ENCODE measurements at places on chromosomes 12 and 14.

DNA sequence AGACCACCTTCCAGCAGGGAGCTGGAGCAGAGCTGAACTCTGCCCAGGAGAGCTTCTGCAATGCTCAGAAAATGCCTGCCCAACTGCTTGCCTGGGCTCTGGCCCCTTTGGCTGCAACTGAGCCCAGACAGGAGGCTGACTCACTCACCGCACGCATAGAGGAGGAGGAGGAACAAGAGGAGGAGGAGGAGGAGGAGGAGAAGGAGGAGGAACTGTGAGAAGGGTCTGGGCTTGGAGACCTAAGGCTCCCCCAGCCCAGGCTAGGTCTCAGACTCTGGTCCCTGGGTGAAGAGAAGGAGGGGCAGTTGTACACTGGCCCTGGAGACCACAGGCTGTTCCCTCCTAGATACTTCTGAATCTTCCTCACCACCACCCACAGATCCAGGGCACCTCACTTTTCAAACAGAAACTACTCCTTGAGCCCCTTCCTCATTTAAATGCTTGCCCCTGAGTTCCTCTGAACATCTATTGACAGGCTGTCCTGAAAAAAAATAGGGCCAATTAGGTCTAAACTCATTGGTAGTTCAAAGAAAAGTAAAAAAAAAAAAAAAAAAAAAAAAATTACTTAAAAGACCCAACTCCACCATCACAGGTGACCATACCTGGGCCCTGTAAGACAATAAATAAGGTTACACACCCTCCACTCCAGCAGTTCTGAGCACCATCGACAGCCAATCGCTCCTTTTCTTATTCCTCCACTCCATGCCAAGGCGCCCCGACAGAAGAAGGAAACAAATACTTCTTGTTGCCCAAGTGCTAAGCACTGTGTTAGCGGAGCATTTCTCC, 674 bp downstream of the VDR start:
- DNase-seq = peak; percentile 91

DNA sequence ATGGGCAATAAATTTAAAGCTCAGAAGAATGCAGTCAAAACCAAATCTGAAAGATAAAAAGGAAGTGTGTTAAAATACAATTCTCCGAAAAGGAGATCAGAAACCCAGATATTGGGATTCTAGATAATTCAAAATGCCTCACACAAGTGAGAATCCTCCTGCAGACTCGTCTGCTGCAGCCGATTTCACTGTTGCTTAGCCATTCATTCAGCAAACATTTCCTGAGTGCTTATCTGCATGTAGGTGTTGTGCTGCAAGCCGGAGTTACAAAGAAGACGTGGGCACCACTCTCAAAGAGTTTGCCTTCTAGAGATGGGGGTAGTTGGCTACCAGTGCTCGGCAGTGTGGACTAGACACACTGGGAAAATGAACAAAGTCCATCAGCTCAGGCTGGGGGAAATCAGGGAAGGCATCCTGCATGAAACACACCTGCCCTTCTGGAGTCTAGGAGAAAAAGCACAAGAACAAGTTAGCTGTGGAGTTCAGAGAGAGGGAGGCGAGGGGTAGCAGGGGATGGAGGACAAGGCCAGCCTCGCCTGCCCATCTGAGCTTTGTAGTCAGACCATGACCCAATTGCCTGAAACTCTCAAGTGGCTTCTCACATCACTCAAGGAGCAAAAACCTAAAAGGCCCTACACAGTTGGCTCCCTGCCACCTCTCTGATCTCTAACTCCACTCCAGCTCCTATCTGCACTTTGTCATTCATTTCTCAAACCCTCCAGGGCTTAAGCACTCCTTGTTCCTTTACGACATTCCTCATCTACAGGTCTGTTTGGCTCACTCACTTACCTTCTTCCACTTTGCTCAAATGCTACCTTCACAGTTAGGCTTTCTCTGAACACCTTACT, 310.0 kb upstream of the DDHD1 start:
- DNase-seq = no peak

GRCh38 chr14:19947413-19948090, 16.8 kb downstream of the OR4K1 start:
- no peak for DNase-seq

DNA sequence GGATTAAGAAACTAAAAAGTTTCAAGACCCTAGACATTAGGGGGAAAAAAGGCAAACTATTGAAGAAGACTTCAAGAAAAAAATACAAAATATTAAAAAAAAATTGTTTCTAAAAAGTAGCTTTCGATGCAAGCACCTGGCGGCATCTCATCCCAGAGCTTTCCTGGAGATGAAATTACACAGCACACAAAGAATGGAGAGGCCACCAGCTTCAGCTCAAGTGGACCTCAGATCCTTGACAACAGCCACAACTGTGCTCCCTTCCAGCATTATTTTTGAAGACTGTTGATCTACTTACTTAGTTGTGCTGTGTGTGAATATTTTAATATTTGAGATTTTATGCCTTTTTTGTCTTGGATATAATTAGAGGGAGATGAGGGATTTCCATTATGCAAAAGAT, 479.0 kb downstream of the GLT1D1 start:
- DNase-seq = no peak

GRCh38 chr12:77925536-77926108, 94.9 kb downstream of the NAV3 start:
- DNase-seq = peak; percentile 72

DNA sequence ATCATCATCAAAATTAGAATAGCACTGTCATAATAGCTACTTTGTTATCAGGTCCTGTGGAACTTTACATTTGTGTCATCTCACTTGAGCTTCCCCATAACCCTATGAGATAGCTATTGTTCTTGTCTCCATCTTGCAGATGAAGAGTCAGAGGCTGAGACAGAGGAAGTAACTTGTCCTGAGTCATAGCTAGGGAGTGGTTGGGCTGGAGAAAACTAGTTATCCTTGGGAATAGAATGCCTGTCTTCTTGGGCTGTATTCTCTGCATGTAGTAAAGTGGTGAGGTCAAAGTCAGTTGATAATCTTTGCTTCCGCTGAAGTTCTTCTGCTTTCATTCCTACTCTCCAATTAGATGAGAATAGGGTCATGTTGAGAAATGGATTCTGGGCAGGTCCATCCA, 117.0 kb downstream of the SMOC1 start:
- DNase-seq = no peak

DNA sequence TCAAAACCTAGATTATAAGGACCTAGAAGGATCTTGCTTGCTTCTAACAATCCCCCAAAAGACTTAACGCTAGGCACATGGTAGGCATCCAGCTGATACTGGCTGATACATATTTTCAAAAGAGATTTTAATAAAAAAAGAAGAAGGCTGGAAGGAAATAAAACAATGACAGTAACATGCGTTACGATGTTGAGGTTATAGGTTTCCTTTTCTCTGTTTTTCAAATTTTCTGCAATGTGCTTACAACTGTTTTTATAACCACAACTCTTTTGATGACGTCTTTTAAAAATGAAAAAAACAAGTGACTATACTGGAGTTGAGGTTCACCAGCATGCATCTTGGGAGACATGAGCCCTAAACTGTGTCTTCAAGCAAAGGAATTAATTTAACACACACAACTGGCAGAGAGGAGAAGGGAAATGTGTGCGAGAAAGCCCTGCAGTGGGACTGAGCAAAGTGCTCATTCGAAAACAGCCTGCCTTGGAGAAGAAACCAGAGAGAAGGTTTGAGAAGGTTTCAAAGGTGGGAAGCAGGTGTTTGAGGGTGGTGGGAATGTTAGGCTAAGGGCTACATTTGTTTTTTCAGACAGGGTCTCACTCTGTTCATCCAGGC, 80.4 kb downstream of the DUSP16 start:
- no peak for DNase-seq

DNA sequence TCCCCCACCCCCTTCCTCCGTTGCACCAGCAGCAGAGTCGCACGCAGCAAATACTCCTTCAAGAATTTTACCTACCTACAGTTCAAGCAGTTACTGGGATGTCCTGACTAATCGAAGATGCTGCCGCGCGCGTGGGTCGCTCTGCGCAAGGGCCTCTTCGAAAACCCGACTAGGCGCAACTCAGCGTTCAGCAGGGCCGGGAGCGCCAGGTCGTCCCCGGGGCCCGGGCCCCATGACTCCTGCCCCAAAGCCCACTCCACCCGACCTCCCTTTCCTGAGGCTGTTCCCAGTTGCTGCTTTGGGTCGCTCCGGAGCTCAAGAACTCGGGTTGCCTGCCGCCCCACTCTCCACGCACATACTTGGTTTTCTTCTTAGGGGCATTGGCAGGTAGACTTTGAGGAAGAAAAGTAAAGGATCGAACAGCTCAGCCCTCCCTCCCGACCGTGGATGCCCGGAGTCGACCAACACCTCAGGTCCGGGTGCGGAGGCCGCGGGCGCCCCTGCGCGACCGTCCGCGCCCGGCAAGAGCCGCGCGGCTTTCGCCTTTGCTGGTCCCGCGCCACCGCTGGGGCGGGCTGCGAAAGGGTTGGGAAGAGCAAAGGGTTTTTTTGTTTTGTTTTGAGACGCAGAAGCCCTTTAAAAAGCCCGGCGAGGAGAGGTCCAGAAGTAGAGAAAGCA, 1.9 kb downstream of the BMP4 start:
- no peak for DNase-seq

DNA sequence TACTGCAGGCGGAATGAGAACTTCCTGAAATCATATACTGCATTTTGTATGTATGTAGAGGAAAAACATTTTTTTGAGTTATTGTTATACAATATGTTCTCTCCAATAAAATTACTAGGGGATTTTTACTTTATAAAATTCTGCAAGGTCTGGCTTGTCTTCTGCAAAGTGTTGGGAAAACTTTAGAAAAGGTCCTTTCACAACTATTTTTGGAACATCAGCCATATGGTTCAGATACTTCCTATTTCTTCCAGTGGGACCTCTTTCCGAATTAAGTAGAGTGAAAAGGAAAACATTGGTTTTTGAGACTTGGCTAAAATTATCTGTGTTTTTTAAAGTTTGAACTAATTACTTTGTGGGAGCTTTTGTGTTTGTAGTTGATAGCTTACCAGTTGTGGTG, 52.7 kb downstream of the DAAM1 start:
- DNase-seq = no peak

GRCh38 chr14:30297876-30298795, 260.8 kb upstream of the G2E3 start:
- no peak for DNase-seq
